Stimulated activated CD8-positive, alpha-beta memory T cell treated with anti-CD3 and anti-CD28 coated beads, Interleukin-2, amount 100 ng/mL, for 48 hours (primary cell): ENCODE measurements at places on chromosomes 5 and 9.

DNA sequence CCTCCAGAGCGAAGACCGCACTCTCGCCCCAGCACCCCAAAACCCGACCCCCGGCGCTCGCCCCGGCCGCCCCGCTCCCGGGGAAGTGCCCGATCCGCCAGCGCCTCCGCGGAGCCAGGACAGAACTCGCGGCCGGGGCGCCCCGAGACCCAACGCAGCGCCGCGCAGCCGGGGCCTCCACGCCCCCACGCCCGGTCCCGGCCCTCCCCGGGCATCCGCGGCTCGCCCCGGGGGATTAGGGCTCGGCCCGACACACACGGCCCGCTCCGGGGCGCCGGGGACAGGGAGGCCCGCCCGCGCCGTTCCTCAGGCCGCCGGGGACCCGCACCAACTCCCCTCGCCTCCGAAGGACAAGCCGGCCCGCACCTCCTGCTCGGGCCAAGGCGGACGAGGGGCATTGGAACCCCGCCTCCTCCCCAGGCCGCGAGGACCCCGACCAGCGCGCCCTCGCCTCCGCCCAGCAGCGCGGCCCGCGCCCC is 544 bp downstream of the FNBP1 start:
- DNase-seq, result no peak

- DNase-seq, result no peak
These were observed 357.8 kb downstream of the PARP8 start for GRCh38 chr5:51024263-51024662.

DNA sequence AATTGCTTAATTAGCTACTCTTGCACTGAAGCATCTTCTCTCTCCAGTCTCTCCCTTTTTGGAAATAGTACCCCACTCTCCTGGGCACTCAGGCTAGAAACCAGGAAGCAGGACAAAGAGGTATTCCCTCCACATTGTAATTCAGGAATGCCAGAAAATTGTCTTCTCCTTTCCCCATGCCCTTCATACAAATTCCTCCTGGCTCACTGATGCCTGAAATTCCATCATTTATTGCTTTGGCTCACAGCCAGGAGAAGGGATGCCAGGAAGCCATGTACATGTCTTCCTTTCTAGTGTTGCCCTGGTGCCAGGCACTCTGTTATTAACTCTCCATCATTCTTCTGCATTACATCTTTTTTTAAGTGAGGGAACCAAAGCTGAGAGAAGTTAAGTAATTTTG is 716.5 kb upstream of the C9orf72 start:
- no peak for DNase-seq

DNA sequence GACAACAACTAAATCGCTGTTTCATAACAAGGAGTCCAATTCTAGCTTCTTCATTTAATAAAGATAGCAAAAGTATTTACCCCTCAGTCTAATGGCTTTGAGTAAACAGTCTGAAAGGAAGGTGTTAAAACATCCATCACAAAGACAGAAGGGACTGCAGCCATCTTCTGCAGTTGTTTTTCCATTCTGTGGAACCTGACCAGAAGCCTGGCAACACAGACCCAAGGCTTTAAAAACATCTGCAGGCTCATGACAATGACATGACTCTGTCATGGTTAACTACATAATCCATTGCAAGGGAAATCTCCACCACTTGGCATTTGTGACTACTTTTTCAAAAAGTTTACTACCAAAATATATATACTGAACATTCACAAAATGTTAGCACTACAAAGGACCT is 51.9 kb downstream of the ELL2 start:
- DNase-seq, result no peak

DNA sequence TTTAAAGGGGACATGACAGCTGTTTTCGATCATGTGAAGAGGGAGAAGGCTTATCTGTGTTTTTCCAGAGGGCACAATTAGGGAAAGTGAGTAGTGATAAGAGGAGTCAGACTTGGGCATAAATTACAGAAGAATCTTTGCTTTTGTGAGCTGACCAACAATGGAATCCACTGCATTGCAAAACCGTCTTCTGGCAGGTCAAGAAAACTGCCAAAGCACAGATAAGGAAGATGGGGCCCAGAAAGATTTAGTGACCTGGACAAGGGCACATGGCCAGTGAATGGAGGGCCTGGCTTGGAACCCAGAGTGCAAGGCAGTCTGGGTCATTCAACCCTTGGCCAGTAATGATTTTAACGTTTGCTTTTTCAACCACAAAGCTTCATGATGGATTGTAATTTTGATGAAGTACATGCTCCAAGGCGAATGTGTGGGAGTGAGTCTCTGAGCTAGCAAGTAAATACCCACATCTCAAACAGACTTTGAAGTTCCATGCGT is 153.2 kb upstream of the MAST4 start:
- no peak for DNase-seq

- no peak for DNase-seq
These were observed 73.2 kb upstream of the STXBP1 start for GRCh38 chr9:127538849-127539258.

DNA sequence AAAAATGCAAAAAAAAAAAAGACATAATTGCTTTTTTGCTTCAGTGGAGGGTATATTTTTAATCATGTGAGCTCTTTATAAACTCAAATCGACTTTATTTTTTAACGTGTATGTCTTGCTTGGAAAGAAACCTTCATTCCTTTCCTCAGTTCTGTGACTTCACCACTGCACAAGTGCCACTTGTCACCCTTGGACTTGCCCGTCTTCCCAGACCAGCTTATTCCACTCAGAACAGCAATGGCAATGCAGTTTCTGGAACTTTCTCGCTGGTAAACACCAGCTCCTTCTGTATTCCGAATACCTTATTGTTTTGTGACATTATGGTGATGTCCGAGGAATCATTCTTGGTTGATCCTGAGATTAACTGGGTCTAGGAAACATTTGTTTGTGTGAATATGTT is 440.5 kb upstream of the ADAMTS16 start:
- DNase-seq, result no peak

DNA sequence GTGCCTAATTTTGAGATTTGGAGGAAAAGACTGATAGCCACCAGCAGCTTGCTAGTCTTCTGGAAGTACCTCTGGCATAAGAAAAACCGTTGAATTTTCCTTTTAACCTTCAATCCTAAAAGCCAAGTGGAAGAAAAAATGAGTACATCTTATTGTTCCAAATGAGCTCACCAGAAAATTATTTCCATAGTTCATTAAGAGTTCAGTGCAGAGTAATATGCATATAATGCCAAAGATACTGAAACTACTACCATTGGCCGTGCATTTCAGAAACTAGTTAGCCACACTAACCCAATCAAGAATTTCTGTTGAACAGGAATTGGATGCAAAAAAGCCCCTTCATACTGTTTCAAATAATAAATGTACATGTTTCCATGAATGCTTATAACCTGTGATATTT is 607.9 kb downstream of the KCTD16 start:
- no peak for DNase-seq

- DNase-seq, result no peak
These were observed 79.3 kb downstream of the TLE1 start for GRCh38 chr9:81609782-81610739.

DNA sequence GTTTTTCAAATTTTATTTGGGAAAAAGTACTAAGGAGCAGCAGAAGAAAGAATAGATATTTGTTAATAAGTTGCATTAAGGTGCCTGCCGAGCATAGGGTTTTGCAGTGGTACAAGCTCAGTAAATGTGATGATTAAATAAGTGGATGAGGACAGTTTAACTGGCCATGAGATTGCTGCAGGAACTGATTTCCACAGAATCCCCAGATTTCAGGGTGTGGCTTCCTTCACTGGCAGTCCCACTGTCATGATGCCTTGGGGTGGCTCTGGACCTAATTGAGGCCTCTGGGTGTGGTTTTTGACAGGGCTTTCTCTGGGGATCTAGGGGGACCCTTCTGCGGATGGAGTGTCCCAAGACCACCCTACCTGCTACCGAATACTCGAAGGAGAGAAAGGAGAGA is 1.4 kb downstream of the PHF24 start:
- DNase-seq, result no peak

GRCh38 chr5:177994063-177994462 is 2.0 kb downstream of the PROP1 start:
- no peak for DNase-seq

DNA sequence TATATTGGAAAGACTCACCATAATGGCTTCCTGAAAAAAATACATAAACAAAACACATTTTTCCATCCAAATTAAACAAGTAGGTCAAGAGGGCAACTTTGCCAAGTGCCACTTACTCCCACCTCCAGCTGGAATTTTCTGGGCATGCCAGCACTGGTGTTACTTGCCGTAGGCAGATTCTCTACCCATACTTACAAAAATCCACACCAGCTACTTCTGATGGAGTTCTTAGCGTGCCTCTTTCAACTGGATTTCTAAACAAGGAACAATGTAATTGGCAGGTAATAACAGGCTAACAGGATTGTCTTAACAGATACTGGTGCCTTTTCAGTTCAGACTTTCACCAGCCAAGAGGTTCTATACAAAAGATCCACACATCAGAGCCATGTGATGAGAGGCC is 301.4 kb downstream of the MLLT3 start:
- no peak for DNase-seq

DNA sequence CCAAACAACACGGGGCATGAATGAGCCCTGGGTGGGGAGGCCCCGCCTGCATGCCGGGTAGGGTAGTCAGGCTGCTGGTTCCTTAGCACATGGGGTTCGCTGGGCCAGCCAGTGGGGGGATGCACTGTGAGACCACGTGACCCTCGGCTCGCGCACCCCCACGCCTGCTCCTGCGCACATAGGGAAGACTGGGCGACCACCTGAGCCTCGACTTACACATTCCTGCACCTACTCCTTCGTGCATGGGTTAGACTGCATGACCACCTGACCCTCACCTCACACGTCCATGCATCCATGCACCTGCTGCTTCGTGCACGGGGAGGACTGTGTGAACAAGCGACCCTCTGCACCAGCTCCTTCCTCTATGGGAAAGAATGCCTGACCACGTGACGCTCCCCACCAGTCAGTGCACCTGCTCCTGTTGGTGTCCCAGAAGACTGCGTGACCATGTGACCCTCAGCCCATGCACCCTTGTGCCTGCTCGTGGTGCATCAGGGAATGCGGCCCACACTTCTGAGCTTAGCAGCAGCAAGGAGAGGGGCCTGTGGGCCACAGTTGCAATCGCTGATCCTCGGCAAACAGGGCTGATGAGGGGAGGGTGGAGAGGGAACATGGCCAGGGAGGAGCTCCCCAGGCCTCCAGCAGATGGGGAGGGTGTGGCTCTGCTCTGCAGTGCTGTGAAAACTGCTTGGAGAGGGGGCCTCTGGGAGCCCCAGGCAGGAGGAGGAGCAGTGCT is 18.1 kb downstream of the LPCAT1 start:
- DNase-seq, result no peak

GRCh38 chr5:38284384-38284783 is 26.0 kb downstream of the EGFLAM start:
- no peak for DNase-seq

- peak; percentile 33 for DNase-seq
These were observed 33.5 kb upstream of the CRB2 start for GRCh38 chr9:123322273-123323195.

DNA sequence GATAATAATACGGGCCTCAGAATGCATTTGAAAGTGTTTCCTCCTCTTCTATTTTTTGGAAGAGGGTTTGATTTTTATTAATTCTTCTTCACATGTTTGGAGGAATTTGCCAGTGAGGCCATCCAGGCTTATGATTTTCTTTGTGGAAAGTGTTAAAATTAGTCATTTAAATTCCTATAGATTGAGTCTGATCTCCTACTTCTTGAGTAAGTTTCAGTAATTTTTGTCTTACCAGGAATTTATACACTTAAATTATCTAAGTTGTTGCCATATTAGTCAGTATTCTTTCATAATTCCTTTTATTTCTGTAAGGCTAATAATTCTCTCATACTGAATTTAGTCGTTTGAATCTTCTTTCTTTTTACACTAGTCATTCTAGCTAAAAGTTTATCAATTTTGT is 25.2 kb upstream of the HAPLN1 start:
- no peak for DNase-seq

DNA sequence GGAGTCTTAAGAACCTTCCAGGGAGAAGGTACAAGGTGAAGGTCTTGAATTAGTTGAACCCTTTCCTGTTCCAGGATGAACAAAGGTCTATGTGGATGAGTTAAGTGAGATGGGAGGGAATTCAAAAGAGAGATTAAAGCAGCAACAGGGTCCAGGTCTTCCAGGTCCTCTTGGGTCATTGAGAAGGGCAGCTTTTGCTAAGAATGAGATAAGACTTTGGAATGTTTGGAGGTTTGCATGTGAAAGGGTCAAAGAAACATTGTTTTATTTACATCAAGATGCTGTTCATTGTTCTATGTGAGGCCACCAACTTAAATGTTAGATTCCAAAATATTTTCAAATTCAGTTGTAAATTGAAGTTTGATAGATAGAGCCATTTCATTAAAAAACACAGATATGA is 463.9 kb downstream of the ANXA1 start:
- no peak for DNase-seq

- DNase-seq, result no peak
These were observed 128.7 kb downstream of the ATG10 start for GRCh38 chr5:82100303-82101077.

DNA sequence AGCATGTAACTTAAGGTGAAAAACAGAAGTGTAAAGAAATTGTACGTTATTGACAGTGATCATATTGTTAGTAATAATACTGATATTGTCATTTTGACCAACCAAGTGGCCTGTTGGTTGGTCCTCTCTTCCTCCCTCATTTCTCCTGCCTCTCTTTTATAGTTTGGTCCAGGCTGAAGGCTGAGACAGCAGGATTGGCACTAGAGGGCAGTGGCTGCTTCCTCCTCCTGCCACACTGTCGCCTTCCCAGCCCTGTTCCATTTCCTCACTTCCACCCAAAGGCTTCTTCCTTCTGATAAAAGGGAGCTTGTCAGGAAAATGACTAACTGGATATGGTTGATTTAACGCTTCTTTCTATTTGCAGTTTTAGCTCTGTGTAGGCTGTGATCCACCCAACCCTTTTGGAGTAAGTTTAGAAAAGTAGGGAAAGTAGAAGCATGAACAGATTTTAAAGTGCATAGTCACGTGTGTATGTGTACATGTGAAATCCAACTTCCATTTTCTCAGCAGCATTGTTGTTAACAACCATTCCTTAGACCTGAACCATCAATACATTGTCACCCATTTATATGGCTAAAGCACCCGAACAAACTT is 35.6 kb downstream of the PTCD2 start:
- DNase-seq, result no peak

- DNase-seq, result no peak
These were observed 815 bp upstream of the ODF2 start for GRCh38 chr9:128454991-128455390.

- no peak for DNase-seq
These were observed 41.0 kb upstream of the GFPT2 start for GRCh38 chr5:180394031-180394636.

- no peak for DNase-seq
These were observed 57.2 kb downstream of the ITGA1 start for GRCh38 chr5:52844885-52845284.

GRCh38 chr9:90641086-90641485 is 1.5 kb downstream of the DIRAS2 start:
- DNase-seq, result no peak

GRCh38 chr5:142215915-142216681 is 107.5 kb downstream of the NDFIP1 start:
- DNase-seq, result no peak
